Activated CD4-positive, alpha-beta T cell treated with anti-CD3 and anti-CD28 coated beads, Interleukin-2, amount 10 ng/mL, durations not matched to agents 7 days and 5 days (primary cell): ENCODE measurements at places on chromosomes 1 and 21.

DNA sequence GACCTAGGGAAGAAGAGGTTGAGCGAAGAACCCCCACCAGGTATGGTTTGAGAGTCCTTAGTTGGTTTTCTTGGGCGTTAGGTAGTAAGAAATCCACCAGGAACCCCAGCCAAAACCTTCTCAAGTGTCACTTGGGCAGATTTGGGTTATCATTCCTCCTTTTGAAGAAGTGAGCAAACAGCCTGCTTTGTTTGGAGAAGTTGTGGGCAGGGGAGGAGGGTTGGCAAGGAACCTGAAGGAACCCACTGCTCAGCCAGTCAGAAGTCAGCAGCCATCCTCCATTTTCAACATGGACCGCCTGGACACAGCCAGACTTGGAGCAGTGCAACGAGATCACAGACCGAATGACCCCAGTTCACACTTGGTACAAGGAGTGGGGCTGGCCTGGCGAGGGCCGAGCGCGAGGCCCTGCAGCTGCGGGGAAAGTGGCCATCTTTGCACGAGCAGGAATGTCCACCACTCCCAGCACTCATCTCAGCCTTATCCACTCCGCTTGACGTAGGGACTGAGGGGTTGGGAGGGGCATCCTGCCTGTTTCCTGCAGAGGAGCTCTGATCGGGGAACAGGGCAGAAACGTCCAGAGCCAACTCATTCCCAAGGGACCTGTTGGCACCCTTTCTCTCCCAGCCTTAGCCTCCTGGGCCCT, 7.2 kb downstream of the ADPRS start:
- DNase-seq, result no peak

DNA sequence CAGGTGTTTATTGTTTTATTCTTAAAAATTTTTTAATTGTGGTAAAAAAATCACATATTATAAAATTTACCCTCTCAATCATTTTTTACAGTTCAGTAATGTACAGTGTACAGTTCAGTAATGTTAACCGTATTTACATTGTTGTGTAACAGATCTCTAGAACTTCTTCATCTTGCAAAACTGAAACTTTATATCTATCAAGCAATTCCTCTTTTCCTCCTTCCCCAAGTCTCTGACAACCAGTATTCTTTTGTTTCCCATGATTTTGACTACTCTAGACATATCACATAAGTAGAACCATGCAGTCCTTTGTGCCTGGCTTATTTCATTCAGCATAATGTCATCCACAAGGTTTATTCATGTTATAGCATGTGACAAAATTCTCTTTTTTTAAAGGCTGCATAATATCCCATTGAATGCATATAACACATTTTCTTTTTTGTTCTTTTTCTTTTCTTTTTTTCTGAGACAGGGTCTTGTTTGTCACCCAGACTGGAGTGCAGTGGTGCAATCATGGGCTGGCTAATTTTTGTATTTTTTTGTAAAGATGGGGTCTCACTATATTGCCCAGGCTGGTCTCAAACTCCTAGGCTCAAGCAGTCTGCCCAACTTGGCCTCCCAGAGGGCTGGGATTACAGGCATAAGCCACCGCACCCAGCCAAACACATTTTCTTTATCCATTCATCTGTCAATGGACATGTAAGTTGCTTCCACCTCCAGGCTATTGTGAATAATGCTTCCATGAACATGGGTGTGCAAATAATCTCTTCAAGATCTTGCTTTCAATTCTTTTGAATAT, 17.2 kb upstream of the RCSD1 start:
- no peak for DNase-seq

DNA sequence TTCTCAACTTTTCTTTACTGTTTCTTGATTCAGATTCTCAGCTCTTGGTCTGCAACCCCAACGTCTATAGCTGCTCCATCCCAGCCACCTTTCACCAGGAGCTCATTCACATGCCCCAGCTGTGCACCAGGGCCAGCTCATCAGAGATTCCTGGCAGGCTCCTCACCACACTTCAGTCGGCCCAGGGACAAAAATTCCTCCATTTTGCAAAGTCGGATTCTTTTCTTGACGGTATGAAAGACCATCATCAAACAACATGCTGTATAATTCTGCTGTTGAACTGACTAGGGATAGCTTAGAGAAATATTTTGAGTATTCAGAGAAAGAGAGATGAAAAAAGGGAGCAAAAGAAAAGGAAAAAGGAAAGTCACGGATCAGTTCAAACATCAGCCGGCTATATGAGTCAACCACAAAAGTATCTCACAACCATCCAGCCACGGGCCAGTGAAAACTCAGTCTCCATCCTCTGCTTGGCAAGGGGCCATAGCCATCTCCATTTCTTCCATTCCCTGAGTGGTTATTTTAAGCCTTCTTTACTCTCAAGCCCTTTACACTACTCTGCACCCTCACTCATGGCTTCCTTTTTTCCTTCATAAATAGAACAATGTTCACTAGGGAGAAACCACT, 14.1 kb downstream of the DNASE2B start:
- no peak for DNase-seq

- no peak for DNase-seq
Measured at GRCh38 chr21:37183749-37184148, 83.4 kb downstream of the VPS26C start.

DNA sequence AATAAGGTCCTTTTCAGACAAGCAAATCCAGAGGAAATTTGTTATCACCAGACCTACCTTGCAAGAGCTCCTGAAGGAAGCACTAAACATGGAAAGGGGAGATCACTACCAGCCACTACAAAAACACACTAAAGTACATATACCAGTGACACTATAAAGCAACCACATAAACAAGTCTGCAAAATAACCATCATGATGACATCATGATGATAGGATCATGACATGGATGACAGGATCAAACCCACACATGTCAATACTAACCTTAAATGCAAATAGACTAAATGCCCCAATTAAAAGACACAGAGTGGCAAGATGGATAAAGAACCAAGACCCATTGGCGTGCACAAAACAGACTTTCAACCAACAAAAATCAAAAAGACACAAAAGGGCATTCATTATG, 688.8 kb upstream of the NR5A2 start:
- DNase-seq, result no peak

DNA sequence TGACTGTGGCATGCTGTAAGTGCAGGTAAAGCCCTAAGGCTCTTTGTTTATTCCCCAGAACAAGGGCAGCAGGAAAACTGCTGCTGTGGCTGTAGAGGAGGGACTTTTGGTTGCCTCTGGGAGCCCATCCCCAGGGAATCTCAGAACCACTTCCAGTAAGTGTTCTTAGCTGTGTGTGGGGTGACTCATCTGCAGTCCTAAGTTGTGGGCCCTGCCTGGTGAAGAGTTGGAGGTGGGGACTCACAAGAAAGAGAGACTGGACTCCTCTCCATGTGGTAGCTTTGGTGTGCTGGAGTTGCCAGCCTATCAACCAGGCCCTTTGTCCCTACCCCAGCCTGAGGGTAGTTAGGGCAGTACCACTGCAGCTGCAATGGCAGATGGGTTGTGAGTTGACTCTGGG, 24.0 kb upstream of the DENND1B start:
- no peak for DNase-seq

DNA sequence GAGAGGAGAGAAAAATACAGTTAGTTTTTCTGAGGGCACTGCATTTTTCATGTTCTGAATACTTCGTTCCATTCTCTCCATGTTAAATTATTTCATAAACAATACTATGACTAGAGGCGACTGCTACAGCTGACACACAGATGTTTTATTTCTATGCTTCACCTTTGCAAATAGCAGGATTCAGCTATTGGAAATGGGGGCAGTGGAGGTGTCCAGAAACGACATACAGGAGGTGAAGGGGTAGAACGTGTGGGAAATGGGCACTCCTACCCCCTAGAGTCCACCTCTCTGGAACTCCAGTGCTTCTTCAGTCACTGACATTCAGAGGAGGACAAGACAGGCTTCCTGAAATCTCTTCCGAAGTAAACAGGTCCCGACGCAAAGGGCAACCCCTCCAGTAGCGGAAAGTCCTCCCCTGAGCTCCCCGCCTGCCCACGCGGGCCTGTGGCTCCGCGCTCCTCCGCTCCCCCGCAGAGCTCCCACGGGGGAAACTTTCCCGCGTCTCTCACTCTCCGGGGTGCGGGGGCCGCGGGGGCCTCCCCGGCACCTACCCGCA, 480 bp downstream of the DPYD start:
- no peak for DNase-seq

GRCh38 chr1:70101231-70101630, 104.1 kb downstream of the LRRC40 start:
- DNase-seq, result no peak

DNA sequence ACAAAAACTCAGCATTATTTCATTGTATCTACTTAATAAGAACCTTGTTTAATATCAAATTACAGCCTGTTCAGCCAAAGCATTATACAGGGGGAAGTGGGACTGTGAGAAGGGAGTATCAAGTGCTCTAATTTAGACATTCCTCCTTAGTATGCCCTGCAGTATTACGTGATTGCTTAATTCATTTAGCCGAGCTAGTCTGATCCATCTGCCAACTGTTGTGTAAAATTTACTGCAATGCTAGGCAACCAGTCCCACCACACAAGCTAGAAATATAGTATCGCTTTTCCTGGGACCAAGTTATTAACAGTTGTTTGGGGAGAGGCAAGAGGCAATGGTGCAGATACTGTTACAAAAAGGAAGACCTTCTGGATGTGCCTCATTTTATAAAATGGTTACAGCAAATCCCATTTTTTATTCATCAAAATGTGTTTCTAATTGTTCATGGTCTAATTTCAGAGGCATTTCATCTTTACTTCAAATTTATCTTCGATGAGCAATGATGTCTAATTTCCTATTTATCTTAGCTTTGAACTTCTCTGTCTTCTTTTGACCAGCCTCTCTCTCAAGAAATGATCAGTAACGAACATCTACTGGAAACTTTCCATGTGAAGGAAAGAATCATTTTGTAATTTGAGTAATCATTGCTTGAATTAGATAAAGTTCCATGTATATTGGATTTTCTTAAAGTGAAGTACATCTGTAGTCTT, 283.3 kb downstream of the DUSP10 start:
- no peak for DNase-seq

- no peak for DNase-seq
Measured at GRCh38 chr1:24321126-24321525, 2.0 kb downstream of the GRHL3 start.

DNA sequence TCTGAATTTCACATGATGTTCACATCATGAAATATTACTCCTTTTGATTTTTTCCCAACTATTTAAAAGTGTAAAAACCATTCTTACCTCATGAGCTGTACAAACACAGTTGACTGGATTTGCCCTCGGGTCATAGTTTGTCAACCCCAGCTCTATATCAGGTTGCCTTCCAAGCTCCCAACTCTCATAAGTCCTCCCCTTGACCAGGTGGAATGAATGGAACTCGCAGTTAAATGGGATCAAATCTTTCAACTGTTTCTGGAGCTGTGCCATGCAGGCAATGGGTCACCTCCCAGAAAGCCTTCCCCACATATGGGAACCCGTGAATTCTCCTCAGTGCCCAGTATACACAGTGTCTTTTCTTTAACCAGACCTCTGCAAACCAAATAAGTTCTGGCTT, 169.8 kb upstream of the FOXD3 start:
- no peak for DNase-seq

- no peak for DNase-seq
Measured at GRCh38 chr1:26582053-26582835, 52.7 kb downstream of the RPS6KA1 start.

GRCh38 chr1:42793824-42794223, 9.0 kb downstream of the TMEM269 start:
- no peak for DNase-seq

DNA sequence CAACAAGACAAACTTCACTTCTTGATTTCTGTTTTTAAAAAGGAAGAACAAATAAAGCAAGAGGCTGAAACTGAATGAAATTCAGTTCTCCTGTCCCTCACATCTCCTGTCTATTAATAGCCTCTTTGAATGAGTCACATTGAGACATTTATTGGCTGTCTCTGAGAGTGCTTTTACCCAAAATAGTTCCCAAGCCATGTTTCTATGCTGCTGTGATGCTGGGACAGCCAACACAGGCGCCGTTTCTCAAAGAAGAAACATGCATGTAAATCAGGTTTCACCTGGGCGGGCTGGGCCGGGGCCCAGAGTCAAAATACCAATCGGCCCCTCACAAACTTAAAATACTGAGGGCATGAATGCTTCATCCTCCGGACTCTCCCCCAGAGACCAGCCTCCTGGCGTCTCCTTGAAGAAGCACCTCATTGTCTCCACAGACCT, 105.2 kb downstream of the EDEM3 start:
- no peak for DNase-seq

- no peak for DNase-seq
Measured at GRCh38 chr1:222250376-222250775, 297.5 kb downstream of the HHIPL2 start.

- peak; percentile 10 for DNase-seq
Measured at GRCh38 chr1:72283307-72284083, 1.2 kb upstream of the NEGR1 start.

DNA sequence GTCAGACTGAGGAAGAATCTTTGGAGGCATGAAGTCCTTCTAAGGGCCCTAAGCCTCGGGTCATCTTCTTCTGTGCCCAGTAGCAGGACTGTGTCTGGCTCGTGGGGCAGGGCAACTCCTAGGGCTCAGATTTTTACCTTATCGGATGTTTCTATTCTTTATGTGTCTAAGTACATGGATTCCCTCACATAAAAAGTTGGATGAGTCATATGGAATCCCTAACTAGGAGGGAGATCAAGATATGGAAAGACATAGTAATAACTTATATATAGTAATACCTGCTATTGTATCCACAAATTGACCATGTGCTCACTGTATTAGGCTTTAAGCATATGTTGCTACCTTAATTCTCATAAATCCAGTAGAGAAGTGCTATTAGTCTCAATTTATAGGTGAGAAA, 364.5 kb upstream of the CAMK1G start:
- no peak for DNase-seq

DNA sequence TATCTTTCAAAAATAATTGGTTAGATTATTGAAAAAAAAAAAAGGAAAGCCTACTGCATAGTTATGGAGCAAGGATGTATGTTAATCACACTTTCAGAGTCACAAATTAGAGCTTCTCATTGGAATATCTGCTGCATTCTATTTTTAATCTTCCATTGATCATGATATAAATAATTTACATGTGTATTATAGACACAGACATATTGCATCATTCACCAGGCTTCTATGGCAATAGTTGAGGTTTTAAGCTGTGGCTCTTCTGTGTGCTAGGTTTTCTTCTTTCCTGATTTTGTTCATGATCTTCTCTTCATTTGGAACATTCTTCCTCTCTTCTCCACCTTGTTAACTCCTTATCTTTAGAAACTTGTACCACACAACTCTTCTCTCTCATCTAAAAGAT, 123.2 kb upstream of the HMCN1 start:
- no peak for DNase-seq

- no peak for DNase-seq
Measured at GRCh38 chr1:183783767-183784637, 20.9 kb upstream of the RGL1 start.
